ENCODE measurements at places on chromosomes 16 and 17.
A peak's percentile ranks its signal among the peaks of the same experiment; 100 is the strongest.

DNA sequence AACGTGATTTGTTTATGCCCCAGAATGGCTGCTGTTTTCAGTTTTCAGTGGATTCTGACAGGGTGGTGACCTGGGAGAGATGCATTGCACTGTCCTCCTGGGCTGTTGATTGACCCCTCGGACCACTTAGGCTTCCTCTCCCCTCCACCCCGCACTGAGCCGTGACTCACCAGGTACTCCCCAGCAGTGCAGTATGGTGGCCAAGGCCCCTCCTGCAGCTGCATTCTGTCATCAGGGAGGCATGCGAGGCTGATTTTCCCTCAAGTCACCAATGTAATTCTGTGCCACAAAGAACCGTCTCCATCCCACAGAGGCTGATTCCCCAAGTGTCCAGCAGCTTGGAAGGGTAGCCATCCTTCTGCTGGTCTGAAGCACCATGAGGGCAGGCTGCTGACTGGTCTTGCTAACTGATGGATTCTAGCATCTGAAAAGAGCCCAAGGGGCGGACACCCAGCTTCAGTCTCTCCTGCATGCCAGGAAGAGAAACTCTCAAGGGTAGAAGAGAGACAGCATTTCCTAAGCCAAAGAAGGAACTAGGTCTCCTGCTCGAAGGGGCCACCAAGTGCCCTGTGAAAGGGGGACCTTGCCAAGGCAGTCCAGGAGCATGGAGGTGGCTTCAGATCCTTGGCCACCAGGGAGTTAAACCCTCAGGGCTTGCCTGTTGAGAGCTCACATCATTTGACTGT is 148.1 kb downstream of the SOCS1 start:
- peaks cover 5% of the 10 kb centered on the region for H3K4me1 ChIP-seq
- no peaks in the 10 kb centered on the region for H3K27me3 ChIP-seq
- H3K27ac ChIP-seq: no peak overlapping the region
- DNase-seq: no peak

DNA sequence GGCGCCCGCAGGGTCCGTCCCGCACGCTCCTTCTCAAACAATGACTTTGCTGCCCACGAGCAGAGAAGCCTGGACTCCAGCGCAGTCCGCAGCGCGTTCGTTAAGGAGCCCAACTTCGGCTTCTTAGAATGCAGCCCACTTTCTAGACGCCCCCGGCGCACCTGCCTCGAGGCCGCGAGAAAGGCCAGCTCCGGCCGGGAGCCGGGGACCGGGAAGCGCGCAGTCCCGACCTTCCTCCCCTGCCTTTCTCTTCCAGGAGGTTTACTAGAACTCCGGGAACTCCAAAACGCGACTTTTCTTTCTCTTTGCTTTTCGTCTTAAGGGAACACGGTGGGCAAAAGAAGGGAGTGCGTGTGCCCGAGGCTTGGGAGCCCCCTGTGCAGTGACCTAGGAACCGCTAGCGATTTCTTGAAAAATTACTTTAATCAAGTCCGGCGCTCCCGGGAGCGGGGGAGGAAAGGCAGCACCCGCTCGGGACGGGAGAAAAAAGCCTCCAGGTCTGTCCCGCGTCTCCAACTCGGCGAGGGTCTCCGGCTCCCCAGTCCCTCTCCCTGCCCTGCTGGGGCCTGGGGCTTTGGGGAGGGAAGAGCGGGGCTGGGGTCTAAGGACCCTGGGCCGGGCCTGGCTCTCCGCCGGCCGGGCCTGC is 2.6 kb downstream of the HNF1B start:
- H3K4me3 ChIP-seq: peak overlapping the region; percentile 44
- H3K4me1 ChIP-seq: no peaks in the 10 kb centered on the region
- H3K36me3 ChIP-seq: no peaks in the 10 kb centered on the region
- no peak for DNase-seq
- H3K27me3 ChIP-seq: peaks cover 99% of the 10 kb centered on the region
- H3K27ac ChIP-seq: peak overlapping the region; percentile 93

DNA sequence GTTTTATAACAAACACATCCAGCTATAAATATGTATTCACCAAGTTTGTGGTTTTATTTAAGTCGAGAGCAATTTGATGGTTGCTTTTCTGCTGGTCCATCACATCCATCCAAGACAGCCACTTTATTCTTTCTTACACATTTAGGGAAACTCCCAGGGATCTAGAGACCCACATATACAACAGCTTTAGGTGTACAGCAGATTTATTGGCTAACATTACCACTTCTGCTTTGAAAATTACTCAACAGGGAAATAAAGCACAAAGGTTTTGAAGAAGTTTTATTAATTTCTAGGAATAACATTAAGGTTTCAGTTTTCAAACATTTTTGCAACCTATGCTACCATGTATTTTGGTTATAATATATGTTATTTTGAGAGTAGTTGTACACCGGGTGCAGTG is 6.9 kb downstream of the ERCC4 start:
- DNase-seq: no peak
- no peaks in the 10 kb centered on the region for H3K4me1 ChIP-seq
- H3K36me3 ChIP-seq: no peaks in the 10 kb centered on the region
- no peak overlapping the region for H3K4me3 ChIP-seq
- no peaks in the 10 kb centered on the region for H3K27me3 ChIP-seq

GRCh38 chr16:2954656-2955381 is 9.3 kb upstream of the KREMEN2 start:
- peaks cover 6% of the 10 kb centered on the region for H3K4me1 ChIP-seq
- peaks cover 56% of the 10 kb centered on the region for H3K27me3 ChIP-seq
- H3K36me3 ChIP-seq: no peaks in the 10 kb centered on the region
- H3K27ac ChIP-seq: no peak overlapping the region
- DNase-seq: peak; percentile 48
- H3K4me3 ChIP-seq: no peak overlapping the region

DNA sequence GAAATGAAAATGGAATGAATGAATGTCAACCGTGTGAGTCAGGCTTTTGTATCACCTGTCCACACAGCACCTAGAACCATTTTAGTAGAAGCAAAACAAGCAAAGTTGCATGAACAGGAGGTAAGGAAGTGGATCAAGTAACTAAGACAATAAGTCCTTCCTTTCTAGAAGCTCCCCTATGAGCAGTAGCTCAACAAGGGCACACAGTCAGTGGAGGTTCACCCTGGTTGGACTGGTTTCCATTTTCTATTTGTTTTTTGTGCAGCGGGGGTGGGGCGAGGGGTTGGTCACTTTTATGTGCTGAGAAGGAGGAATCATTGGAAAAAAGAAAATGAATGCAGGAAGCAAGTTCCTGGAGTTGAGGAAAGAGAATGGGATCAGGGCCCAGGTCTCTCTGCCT is 4.0 kb upstream of the HSBP1 start:
- H3K27me3 ChIP-seq: peaks cover 3% of the 10 kb centered on the region
- no peak for DNase-seq
- H3K27ac ChIP-seq: no peak overlapping the region

GRCh38 chr17:18967916-18968315 is 16.0 kb downstream of the SLC5A10 start:
- H3K27ac ChIP-seq: peak overlapping the region; percentile 80
- H3K36me3 ChIP-seq: no peaks in the 10 kb centered on the region
- peaks cover 34% of the 10 kb centered on the region for H3K4me1 ChIP-seq
- no peaks in the 10 kb centered on the region for H3K27me3 ChIP-seq

GRCh38 chr16:22016927-22017326 is 9.0 kb downstream of the MOSMO start:
- peaks cover 10% of the 10 kb centered on the region for H3K4me1 ChIP-seq
- no peaks in the 10 kb centered on the region for H3K36me3 ChIP-seq
- no peak for DNase-seq
- H3K27ac ChIP-seq: no peak overlapping the region
- H3K4me3 ChIP-seq: no peak overlapping the region
- H3K27me3 ChIP-seq: no peaks in the 10 kb centered on the region

- DNase-seq: no peak
- H3K36me3 ChIP-seq: no peaks in the 10 kb centered on the region
- H3K4me1 ChIP-seq: no peaks in the 10 kb centered on the region
- H3K27me3 ChIP-seq: no peaks in the 10 kb centered on the region
These were observed 207.4 kb downstream of the RPTOR start for GRCh38 chr17:80751946-80752581.

DNA sequence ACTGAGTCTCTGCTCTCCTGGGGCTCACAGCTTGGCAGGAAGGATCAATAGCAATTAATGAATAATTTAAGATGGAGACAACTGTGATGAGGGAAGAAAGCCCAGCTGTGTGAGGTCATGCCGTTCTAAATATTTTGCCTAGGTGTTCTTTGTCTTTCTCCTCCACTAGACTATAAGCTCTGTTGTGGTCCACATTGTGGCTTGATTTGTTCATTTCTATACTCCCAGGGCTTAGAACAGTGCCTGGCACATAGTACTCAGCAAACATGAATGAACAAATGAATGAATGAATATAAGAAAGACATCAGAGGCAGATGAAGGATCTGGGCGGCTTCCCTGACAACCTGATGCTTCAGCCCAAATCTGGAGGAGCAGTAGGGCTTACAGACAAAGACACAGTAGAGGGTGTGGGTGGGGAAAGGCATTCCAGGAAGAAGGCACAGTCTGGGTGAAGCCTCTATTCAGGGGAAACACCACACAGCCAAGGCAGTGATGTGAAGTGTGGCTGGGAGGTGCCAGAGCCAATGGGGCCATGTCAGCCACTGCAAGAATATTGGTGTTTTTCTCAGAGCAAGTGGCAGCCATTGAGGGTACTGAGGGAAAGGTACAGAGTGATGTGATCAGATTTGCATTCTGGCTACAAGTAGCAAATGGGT is 8.3 kb downstream of the CDH13 start:
- H3K4me1 ChIP-seq: peaks cover 43% of the 10 kb centered on the region
- H3K4me3 ChIP-seq: no peak overlapping the region
- H3K27me3 ChIP-seq: peaks cover 4% of the 10 kb centered on the region
- H3K27ac ChIP-seq: no peak overlapping the region
- no peak for DNase-seq

Data from transverse colon (tissue), 4 donors.